ENCODE measurements at places on chromosomes 11 and 22.
A peak's percentile ranks its signal among the peaks of the same experiment; 100 is the strongest.

DNA sequence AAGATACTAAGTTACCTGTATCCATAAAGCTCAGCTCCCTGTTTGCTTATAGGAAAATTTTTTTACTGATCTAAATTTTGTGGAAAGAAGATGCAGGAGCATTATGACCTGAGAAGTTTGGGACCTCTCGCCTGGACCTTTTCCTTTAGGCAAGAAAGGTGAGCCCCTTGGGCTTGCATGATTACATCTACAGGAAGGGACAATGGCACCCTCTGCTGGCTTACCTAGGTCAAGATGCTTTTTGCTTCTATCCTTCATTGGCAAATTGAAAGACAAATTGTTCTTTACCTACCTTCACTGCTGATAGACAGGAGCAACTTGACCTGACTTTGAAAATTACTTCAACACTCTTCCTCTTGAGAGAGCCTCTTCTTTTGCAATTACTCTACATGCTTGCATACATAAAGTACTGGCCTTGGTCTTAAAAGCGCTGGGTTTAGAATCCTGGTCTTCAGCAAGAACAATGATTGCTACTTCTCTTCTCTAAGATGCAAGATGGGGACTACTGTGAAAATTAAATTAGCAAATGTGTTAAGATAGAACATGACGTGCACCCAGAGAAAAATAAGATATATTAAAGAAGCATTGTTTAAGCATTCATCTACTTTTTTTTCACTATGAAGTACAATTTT is 147.2 kb downstream of the TRPC6 start:
- no peak for DNase-seq

GRCh38 chr11:8962841-8963240 is 1.4 kb downstream of the TMEM9B start:
- DNase-seq: no peak

GRCh38 chr22:36823186-36823839 is 6.5 kb upstream of the PVALB start:
- DNase-seq: no peak

DNA sequence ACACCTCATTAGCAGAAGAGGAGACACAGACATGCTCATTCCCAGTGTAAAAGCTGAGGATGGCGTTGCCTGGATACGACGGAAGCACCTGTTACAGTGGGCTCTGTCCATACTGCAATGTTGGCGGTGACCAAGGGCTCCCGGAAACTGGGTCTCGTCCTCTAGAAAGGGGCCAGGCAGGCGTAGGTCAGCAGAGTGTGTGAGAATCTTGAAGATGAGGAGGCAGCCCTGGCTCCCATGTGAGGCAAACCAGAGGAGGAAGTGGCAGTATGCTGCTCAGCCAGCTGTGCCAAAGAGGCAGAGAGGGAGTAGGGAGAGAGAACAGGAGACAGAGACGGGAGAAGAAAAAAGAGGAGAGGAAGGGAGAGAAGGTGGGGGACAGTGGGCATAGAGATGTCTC is 10.3 kb downstream of the LTO1 start:
- DNase-seq: no peak

DNA sequence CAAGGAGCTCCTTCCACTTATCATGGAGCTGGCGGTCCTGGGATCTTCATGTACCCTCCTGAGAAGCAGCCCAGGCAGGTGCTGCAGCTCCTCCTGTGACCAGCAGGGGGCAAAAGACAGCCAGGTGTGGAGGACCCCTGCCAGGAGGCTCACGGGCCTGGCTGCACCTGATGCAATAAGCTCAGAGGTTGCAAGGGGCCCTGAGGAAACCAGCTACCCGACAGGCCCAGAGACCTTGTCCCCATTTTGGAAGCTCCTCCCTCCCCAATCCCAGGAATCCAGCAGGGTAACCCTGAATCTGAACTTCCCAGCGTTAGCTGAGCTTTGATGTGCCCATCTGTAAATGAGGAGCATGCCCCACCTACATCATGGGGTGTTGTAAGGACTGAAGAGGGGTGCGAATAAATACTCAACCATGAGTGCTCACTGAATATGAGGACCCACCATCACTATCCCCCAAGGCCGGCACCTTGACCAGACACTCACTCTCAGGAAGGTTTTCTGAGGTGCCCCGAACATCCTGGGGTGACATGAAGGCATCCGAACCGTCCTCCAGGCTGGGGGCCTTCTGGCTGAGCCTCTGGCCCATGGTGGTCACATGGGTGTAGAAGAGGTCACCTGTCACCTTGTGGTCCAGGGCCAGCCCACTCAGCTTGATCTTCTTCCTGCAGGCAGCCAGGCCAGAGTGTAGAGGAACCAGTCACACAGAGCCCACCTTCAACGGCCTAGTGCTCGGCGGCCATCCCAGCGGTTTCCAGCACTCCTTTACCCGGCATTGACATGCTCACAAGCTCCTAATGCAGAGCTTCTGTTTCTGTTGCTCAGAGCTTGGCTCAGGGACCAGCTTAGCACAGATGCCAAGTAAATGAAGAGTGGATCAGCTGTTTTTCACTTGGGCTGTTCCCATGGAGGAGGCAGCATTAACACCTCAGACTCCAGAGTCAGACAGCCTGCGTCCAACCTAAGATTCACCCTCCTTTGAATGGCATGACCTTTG is 21.7 kb downstream of the SLC43A1 start:
- DNase-seq: peak; percentile 33

GRCh38 chr11:119691701-119692539 is 37.1 kb downstream of the NECTIN1 start:
- no peak for DNase-seq

GRCh38 chr11:122162095-122162494 is 46.1 kb upstream of the BLID start:
- no peak for DNase-seq

- DNase-seq: no peak
Observed at GRCh38 chr11:120715239-120715638, 203.7 kb downstream of the GRIK4 start.

- DNase-seq: no peak
Observed at GRCh38 chr11:123093739-123094138, 31.8 kb upstream of the HSPA8 start.

- DNase-seq: no peak
Observed at GRCh38 chr11:120883404-120884080, 140.4 kb upstream of the TBCEL start.

- DNase-seq: no peak
Observed at GRCh38 chr11:124812876-124813275, 12.7 kb upstream of the MSANTD2 start.

GRCh38 chr22:37358386-37358785 is 68.9 kb downstream of the ELFN2 start:
- no peak for DNase-seq

DNA sequence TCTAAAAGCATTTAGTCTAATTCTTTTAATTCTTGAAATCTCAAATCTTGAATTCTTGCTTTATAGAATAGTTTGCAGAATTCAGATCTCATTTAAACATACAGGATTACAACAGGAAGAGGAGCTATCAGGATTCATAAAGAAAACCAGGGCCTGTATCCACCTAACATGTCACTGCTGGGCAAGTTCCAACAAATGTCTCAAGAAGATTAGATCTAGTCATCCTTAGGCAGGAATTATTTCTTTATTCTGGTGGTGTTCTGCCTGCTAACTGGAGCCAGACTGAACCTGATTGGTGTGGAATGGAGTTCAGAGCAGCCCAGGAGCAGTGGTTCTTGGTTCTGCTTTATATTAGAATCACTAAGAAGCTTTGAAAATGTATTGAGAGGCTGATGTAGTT is 500.7 kb downstream of the LRRC4C start:
- DNase-seq: no peak

DNA sequence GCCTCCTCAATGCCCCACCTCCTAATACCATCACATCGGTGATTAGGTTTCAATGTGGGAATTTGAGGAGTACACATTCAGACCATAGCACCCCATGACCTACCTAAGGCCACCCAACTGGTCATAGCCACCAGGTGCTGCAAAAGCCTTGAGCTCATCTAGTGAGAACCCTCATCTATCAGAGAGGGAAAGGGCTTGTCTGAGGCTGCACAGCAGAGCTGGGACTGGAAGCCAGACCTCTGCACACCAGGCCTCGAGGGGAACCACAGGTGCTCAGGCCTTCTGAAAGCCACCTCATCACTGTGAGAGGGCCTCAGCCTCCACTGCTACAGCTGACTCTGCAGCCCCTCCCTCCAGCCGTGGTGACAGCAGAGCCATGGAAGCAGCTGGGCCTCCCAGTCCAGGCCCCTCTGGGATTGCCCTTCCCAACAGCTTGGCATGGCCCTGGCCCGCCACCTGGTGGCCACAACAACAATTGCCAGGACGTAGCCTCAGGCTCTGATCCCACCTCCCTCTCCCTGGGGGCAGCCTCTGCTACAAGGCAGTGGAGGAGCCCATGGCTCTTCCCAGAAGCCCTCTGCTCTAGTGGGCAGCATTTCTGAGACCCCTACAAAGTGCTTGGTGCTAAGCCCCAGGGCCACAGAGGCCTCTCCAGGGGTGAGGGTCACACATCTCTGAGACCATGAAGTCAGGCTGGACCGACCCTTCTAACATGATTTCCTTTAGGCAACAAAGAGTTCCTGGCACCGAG is 41.0 kb upstream of the PRDM11 start:
- DNase-seq: peak; percentile 33

GRCh38 chr11:78467931-78468330 is 50.3 kb upstream of the GAB2 start:
- DNase-seq: no peak

- no peak for DNase-seq
Observed at GRCh38 chr11:128803449-128804245, 63.4 kb downstream of the KCNJ1 start.

GRCh38 chr11:36156161-36156816 is 132.9 kb downstream of the COMMD9 start:
- DNase-seq: no peak

- DNase-seq: no peak
Observed at GRCh38 chr11:118804094-118804493, 13.1 kb upstream of the DDX6 start.

- DNase-seq: peak; percentile 55
Observed at GRCh38 chr11:63767565-63768236, 874 bp downstream of the ZFTA start.

DNA sequence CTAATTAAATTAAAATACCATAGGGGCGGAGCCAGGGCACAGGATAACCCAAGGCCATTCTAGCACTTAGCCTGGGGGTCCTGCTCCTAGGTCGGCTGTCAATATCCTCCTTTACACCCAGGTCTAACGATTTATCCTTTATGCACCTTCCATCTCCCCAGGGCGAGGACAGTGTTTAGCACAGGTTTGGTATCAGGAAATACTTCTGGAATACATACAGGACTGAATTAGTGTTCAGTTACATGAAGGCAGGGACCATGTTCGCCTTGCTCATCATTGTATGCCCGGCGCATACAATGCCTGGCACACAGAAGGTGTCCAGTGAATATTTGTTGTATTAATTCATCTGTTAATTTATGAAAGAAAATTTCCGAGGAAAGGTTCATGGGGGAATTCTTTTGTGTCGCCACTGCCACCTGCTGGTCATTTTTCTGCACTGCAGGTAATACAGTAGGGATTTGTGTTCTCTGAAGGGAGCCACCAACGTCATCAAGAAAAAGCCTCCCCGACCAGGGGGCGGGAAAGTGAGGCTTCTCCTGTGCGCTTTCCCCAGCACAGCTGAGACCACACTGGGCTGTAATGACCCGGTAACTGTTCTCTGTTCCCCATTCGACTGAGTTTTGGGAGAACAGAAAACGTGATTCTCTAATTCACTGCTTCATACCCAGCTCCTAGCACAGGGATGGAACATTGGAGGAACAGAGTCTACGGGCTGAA is 68.7 kb upstream of the ASPHD2 start:
- peak; percentile 15 for DNase-seq

- no peak for DNase-seq
Observed at GRCh38 chr11:86900162-86900561, 55.0 kb downstream of the FZD4 start.

DNA sequence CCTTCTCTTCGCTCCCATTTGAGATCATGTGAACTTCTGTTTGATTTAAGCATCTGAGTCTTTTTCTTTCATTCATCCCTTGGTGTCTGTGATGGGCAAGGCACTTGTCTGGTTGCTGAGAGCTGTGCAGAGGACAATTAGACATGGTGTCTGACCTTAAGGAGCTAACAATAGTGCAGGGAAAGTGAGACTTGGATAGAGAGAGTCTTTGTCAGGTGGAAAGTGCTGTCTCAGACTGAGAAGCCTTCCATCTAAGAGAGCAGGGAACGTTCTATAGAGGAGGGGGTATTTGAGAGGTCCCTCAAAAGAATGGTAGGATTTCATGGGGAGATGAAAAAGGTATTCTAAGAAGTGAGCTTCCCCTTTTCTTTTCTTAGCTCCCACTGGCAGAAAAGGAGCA is 14.1 kb downstream of the MICAL3 start:
- no peak for DNase-seq

DNA sequence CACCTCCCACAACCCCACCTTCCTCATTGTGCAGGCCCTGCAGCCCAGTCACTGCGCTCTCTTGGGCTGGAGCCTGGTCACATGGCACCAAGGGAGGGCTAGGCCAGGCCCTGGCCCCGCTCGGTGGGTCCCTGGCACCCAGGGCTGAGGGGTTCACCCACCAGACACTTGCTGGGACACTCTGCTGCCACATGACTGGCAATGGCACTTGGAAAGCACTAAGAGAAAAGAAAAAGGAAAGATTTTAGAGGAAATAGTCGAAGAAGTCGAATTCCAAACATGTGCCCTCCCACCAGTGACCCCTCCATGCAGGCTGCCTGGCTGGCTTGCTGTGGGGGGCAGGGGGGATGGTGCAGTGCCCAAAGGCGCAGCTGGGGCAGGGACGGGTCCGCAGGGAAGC is 12.3 kb upstream of the TTLL8 start:
- DNase-seq: no peak

DNA sequence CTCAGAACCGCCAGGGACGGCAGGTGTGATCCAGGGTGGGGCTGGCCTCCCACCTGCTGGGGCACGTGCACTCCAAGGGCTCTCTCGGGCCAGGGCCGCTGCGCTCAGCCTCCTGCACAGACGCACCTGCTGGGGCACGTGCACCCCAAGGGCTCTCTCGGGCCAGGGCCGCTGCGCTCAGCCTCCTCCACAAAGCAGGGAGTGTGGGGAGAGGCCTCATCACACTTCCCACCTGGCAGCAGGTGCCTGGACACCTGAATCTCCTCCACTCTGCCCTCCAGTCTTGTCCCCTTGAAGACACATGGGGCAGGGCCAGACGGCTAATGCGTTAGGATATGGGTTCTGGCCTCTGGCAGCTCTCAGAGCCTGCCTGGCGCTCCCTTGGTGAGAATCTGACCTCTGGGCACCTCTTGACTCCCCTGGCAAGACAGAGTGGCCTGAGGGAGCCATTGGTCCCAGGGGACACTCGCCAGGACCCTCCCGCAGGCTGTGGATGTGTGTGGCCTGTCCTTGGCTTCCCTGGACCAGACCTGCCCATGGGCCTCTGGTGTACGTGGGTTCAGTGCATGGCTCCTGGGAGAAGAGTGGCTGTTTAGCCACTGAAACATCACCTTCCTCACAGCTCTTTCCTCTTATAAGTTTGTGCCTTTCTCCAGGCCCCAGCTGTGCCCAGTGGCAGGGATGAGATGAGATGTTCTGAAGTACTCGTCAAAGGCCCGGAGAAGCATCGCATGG is 73.5 kb downstream of the BRD1 start:
- DNase-seq: no peak

- no peak for DNase-seq
Observed at GRCh38 chr22:39528080-39528661, 4.4 kb downstream of the RPS19BP1 start.

- no peak for DNase-seq
Observed at GRCh38 chr22:23099531-23099804, 29.1 kb downstream of the GNAZ start.
